Thoracic aorta (tissue), 2 donors: ENCODE measurements at places on chromosomes 16 and 17. TPM values are rescaled to one million over a fixed set of nuclear protein-coding genes. Genes with fewer than 3 reads are reported as not detected.

- no peak for DNase-seq
Observed at GRCh38 chr17:7884581-7885366, 3.8 kb upstream of the CHD3 start.

- no peak for DNase-seq
Observed at GRCh38 chr16:60712144-60712543, 1324.1 kb downstream of the CDH8 start.

DNA sequence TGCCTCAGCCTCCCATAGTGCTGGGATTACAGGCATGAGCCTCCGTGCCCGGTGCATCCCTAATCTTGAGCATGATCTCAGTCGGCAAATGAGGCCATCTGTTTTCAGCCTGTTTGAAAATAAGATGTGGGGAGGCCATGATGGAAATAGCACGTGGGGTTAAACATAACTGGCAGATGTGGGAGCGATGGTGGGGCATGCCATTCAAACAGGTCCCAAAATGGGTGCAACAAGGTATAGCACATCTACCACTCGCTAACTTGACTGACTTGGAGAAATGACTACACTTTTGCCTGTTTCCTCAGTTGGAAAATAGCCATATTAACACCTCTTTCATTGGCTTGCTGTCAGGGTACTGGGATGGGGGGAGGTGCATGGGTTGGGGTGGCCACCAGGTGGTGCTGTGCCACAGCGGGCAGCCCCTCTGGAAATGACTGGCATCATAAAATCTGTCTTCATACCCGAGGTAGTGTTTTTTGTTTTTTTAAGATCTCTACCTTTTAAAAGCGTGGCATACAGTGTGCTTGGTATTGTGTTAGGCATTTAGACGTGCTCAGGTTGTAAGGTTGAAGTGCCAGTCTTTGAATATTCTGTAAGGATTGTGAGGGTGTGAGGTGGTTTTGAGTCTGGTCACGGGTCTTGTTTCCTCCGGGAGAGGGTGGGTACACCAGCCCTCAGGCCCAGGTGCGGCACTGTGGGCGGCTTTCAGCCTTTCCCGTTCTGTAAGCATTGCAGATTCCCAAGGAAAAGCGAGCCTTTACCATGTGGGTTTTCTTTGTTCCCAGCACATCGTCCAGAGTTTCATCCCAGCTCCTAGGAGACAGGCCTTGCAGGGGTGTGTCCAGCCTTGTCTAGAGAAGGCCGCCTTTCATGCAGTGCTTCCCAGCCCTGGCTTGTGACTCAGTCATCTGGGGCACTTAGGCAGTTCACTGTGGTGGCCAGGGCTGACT lies 2.9 kb upstream of the TTYH2 start:
- no peak for DNase-seq

Gene CDYL2
- total RNA-seq, result 4.6 TPM

Gene TPSD1
- total RNA-seq, result not detected

Gene PLA2G10
- not detected for total RNA-seq

Gene OR4D2
- not detected for total RNA-seq
